ENCODE measurements at places on chromosomes 1 and 21. TPM values are rescaled to one million over a fixed set of nuclear protein-coding genes. Genes with fewer than 3 reads are reported as not detected.

CEP104 gene
- polyA plus RNA-seq = 26.1 TPM

RGS18 gene
- 0.16 TPM for polyA plus RNA-seq

KISS1 gene
- polyA plus RNA-seq = not detected

OLIG2 gene
- polyA plus RNA-seq = not detected

AMY1C gene
- not detected for polyA plus RNA-seq

TTC4 gene
- 28.1 TPM for polyA plus RNA-seq

KRTAP21-2 gene
- polyA plus RNA-seq = not detected

RFX5 gene
- polyA plus RNA-seq = 28.5 TPM

All from mammary epithelial cell (primary cell).